ENCODE measurements at places on chromosomes 12 and 14.

GRCh38 chr14:70359076-70359424 lies 433 bp downstream of the COX16 start:
- no peak for DNase-seq

- DNase-seq = no peak
Observed at GRCh38 chr14:106038263-106038662, 511.9 kb downstream of the TMEM121 start.

DNA sequence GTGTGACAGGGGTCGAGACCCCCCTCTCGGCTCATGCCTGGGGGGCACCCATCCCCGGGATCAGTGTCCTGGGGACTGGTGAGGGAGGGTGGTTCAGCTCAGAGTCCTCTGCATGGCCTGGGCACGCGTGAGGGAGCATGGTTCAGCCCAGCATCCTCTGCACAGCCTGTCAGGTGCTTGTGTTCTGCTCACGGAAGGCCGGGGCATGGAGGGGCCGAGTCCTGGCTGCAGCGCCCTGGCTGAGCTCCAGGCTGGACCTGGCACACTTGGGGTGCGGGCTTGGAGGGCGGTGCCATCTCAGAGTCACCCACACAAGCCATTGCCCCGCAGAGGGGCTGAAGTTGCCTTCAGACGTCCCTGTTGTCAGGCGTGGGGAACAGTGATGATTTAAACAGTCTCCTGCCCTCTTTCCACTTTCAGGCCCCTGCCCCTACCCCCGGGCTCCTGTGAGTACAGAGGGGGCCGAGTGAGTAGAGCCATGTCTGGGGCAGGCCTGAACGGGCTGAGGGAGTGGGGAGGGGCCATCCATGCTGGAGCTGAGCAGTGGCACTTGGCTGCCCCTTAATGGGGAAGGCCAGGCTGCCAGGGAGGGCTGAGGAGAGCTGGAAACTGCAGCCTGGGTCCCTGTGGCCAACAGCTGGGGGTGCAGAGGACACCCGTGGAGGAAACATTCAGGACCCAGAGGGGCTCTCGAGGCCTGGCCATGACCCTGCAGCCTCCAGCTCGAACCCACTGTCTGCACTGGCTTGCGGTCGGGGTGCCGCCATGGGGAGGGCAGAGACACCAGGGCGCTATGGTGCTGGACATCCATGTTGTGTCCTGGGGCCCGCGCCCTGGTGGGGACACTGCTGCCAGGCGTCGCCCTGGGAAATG lies 22.5 kb downstream of the FBRSL1 start:
- no peak for DNase-seq

GRCh38 chr12:38903596-38903995 lies 1.8 kb downstream of the CPNE8 start:
- no peak for DNase-seq

GRCh38 chr12:63228853-63229252 lies 77.9 kb upstream of the AVPR1A start:
- DNase-seq = no peak

DNA sequence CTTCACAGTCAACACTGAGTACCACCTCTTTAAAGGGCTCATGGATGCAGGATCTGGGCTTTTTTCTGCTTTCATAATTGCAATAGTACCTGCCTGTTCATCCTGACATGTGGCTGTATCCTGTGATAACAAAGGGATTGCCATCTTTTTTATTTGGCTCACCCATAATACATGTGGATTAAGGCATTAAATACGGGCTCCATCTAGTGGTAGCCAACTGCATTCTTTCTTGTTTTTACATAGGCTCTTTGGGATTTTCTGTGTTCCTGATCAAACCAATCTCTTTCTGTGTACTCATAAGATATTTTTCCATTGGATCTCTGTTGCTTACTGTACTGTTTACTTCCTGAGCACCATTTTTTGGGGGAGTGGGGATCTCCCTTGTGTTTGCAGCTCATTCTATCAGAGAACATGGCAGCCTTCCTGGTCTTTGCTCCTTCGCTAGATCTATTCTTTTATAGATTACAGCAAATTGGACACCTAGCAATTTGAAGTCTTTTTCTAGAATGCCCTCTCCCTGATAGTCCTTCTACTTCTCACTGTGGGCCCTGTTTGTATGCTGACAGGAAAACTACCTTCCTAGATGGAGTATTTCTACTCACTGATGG lies 723.4 kb upstream of the MDGA2 start:
- DNase-seq = peak; percentile 2

- no peak for DNase-seq
Observed at GRCh38 chr12:48818831-48819590, 715 bp downstream of the CACNB3 start.

DNA sequence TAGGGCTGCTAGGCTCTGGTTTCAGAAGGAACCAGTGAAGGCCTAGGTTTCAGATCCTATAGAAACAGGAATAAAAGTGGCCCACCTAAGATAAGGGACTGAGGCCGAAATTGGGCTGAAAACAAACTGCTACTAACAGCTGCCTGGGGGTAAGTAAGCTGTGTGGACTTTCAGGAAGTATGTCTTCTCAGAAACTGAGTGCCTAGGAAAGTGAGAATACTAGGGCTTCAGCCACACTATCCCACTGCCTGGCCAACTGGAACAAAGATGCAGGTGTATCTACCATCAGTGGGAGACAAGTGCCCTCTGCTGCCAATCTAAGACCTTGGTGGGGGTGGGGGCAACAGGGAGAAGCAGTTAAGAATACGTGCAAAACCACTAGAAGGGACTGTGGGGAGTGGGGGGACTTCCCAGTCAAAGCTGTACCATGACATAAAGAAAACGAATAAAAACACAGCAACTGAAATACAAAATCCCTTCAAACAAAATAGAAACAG lies 82.5 kb downstream of the MED13L start:
- DNase-seq = peak; percentile 72

- DNase-seq = peak; percentile 69
Observed at GRCh38 chr12:121005346-121005815, 10.9 kb downstream of the C12orf43 start.

- DNase-seq = no peak
Observed at GRCh38 chr12:6135071-6135470, 10.6 kb upstream of the VWF start.

DNA sequence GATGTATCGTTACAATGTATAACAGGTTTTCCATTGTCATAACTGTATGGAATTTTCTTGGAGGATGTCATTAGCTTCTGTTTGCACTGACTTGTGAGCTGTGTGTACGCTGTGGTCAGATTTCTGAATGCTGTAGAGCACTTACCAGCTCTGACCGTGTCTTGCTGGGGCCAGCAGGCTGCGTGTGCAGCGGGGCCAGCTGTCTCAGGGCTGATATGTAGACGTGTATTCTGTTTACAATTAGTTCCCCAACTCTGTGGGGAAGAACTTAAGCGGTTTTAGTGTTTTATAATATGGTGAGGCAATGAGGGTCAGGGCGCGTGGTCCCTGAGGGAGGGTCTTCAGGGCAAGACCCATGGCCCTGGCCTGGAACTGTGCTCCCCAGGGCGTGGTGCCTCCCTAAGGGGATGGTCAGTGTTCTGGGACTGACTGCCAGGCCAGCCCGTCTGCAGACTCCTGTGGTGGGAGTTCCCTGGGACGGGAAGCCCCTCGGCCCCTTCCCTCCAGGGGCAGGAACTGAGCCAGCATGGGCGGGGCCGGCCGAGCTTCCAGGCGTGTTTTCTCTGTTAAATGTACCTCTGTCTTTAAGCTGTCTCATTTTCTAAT lies 18.7 kb downstream of the XRCC3 start:
- no peak for DNase-seq

DNA sequence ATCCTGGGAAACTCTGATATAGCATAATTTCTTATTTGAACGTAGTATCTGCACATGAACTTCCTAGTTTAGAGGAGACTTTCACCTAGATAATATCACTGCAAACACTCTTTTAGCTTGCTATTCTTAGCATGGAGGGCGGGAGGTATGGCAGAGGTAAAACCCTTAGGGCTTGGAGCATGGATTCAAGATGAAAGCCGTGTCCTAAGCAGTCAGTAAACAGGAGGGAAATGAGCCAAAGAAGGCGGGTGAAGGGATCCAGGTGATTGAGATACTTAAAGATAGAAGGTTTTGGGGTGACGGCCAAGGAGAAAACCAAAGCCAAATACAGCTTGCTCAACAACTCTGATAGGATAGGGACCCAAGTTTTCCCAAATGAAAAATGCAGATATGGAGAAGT lies 107.1 kb upstream of the BCAT1 start:
- DNase-seq = no peak

- no peak for DNase-seq
Observed at GRCh38 chr12:54298904-54299303, 1.9 kb downstream of the NFE2 start.

DNA sequence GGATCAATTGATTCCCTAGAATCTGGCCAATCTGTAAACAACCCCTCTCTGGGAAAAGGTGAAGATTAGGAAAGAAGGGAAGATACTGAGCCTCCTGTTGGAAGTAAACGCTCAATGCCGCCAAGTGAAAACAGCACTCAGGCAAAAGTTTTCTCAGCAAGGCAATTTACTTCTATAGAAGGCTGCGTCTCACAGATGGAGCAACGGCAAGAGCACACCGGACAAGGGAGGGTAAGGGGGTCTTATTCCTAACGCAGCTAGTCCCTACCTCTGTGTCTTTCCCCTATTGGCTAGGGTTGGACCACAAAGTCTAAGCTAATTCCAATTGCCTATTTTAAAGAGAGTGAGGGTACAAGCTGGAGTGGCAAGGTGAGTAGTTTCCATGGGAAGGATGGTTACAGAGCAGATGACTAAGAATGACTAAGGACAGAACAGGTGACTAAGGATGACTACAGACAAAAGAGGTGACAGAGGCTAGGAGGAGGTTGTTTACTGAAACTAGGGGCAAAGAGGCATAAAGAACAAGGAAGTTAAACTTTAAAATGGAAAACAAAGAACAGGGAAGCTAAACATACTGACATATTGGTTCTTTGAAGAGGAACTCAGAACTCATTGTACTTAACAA lies 5.6 kb upstream of the TTC9 start:
- no peak for DNase-seq

Measured in activated T-cell treated with anti-CD3 and anti-CD28 coated beads, Interleukin-2, amount 50 U/mL, for 72 hours (primary cell).